Right renal cortex interstitium (tissue), 3 donors: ENCODE measurements at places on chromosomes 5 and 9.
A peak's percentile ranks its signal among the peaks of the same experiment; 100 is the strongest.

DNA sequence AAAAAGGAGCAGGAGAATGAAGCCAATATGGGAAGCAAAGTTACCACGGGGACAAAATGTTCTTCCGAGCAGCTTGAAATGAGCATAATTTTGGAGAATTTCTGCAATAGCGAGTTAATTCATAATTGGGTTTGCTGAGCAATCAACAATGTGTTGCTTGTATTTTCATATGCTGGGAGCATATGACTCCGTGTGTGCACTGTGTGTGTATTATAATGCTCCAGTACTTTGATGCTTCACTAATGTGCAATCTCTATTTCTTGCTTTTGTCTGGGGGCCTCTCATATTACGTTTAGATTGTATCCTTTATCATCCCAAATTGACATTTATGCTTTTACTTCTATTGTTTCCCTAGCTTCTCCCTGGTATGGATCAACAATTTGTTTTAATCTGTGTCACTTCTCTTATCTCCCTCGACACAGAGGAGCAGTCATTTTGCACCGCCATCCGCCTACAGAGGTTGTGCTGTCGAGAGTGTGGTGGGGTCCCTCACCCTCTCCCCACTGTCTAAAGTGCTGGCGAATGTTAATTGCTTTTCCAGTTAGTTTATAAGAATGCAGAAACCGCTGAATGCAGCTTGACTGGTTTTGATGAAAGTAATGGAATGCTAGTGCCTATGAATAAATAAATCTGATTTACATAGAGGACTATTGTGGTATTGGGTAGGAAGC is 372.5 kb upstream of the WWC1 start:
- no peak for DNase-seq

DNA sequence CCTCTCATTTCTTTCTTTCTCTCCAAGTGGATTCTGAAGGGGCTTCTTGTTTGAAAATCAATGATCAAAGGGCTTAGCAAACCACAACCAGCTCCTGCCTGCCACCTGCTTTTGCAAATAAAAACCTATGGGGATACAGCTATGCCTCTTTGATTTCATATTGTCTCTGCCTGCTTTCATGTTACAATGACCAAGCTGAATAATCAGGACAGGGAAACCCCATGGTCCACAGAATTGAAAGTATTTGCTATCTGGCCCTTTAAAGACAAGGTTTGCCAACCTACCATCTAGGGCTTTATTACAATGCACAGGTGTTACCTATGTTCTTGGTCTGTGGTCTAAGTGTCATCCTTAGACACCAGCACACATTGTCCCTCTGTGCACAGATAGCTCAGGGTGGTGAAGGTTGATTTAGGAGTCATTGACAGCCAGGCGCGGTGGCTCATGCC is 28.8 kb upstream of the PLIN2 start:
- DNase-seq: no peak

- no peak for DNase-seq
Measured at GRCh38 chr9:130230631-130231030, 34.9 kb upstream of the HMCN2 start.

- peak; percentile 8 for DNase-seq
Measured at GRCh38 chr5:1931604-1932231, 49.0 kb upstream of the IRX4 start.

- no peak for DNase-seq
Measured at GRCh38 chr9:20551236-20551635, 71.1 kb downstream of the MLLT3 start.

DNA sequence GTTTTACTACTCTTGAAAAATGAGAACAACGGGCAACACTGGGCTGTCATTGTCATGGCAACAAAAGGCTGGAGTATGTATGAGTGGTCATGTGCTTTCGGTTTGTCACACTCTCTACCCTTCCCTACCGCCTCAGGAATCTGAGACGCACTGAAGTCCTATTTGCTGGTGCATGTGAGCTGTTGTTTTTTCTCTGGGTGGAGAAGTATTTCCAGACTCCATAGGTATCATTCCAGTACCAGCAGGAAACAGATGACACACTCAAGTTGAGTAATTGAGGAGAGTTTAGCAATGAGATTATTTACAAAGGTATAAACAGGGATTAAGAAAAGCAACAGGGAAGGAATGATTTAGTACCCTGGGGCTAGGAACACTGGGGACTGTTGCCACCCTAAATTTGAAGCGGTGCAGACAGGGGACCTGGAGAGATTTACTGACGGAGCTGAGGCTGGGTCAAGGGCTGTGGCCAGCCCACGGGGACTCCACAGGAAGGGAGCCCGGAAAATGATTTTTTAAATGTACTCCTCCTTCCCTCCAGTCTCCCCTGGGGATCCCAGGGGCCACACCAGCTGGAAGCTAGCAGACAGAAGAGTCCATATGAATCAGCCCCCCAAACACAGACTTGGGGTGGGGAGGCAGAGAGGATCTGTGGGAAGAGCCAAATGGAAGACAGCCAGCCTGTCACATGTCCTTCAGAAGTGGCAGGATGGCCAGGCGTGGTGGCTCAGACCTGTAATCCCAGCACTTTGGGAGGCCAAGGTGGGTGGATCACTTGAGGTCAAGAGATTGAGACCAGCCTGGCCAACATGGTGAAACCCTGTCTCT is 13.2 kb upstream of the ZBTB43 start:
- no peak for DNase-seq

- no peak for DNase-seq
Measured at GRCh38 chr5:72126796-72127195, 19.5 kb downstream of the MAP1B start.

GRCh38 chr5:998246-999031 is 10.2 kb upstream of the NKD2 start:
- no peak for DNase-seq

DNA sequence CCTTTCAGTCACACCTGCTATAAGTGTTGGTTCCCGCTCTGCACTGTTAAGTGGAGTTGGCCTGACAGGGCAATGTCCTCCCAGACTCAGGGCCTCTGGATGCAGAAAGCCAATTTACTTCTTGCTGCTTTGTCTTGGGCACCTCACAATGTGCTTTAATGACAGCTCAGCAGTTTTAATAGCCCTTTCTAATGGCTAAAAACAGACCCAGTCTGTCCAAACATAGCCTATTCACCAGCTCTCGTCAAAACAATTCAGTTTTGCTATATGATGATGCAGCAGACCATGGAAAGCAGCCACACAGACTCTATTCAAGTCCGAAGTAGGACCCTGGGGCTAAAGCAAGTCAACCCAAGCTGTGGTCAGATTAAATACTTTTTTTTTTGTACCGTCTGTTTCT is 529.1 kb upstream of the SEMA6A start:
- DNase-seq: no peak

DNA sequence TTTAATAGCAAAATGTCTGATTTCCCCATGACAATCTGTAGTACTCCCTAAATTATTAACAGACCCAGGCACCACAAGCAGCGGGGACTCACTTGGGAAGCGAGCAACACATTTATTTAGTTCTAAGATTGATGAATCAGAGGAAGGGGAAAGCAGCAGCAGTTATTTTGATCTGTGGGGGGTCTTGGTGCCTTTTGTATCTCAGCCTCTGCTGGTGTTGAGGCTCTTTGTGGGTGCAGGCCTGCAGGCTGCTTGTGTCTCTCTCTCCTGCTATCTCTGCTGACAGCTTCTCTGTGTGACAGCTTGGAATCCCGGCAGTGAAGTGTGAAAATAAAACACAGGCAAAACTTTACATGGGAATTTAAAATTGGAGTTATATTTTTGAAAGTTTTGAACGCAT is 878.2 kb upstream of the DMAC1 start:
- no peak for DNase-seq

- no peak for DNase-seq
Measured at GRCh38 chr9:110939047-110939446, 99.2 kb downstream of the LPAR1 start.

- peak; percentile 56 for DNase-seq
Measured at GRCh38 chr5:96752341-96753016, 55.3 kb downstream of the ERAP1 start.

DNA sequence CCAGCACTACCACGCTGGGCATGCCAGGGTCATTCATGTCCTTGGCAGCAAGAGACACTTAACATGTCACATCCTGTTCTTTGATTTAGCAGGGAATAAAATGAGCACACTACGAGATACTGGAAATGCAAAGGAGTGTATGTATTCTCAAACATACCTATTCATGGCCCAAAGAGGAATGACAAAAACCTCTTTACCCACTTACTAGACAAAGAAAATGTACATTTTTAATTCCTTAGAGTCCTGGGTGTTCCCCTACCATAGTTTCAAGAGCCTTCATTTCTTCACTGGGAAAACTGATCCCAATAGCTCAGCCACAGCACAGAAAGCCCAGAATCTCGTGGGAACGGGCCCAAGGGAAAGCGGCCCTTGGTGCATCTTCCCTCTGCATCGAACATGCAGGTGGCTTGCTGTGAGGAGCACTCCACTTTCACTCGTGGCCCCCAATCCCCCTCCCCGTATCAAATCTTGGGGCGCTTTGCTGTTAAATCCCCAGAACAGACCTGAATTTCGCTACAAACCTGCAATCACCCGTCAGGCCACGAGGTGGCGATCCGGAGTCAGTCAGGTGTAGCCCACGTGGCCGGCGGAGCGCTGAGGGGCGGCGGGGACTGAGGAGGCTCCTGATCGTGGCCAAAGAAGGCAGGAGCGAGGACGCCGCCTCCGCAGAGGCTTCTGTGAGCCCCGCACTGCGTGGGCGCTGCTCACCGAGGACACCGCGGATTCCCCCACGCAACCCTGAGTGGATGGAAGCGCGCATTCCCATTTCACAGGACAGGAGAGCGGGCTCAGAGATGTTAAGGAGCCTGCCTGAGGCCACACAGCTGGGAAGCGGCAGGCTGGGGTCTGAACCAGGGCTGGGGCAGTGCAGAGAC is 91.4 kb downstream of the LMX1B start:
- no peak for DNase-seq

GRCh38 chr9:123742009-123742767 is 187.7 kb downstream of the DENND1A start:
- peak; percentile 58 for DNase-seq

GRCh38 chr9:14433351-14434157 is 119.6 kb upstream of the NFIB start:
- no peak for DNase-seq

- DNase-seq: no peak
Measured at GRCh38 chr9:12723409-12724028, 30.3 kb downstream of the TYRP1 start.

- DNase-seq: no peak
Measured at GRCh38 chr5:173826086-173826427, 62.1 kb upstream of the CPEB4 start.

GRCh38 chr9:127140842-127141675 is 18.6 kb upstream of the ANGPTL2 start:
- DNase-seq: no peak

DNA sequence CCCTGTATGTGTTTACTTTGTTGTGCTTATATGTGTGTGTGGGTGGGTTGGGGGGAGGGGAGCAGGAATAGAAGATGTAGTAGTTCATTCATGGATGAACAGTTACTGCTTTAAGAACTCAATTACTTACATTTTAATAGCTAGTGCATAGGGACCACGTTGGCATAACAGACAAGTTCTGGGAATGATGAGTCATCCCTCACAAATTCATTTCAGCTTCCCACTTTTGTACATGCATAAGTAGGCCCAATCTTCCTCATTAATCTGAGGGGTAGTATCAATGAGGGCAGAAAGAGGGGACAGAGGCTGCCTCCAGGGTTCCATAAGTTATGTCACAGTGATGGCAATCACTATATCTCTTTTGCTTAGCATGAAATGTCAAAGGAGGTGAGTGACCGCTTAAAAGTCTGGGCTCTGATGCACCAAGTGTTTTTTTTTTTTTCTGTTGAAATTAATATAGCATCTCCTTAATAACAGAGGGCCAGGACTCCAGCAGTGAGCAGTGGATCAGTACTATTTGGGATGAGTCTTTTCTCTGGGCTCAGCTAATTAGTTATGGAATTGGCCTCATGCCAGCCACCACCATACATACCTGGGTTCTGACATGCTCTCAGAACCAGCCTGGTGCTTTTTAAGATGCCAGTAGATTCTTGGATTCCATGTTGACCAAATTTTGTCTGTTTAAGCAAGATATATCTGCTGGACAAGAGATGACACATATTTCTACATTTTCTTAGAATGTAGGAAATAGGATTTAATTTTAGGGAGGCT is 37.1 kb downstream of the PRDM6 start:
- DNase-seq: no peak

DNA sequence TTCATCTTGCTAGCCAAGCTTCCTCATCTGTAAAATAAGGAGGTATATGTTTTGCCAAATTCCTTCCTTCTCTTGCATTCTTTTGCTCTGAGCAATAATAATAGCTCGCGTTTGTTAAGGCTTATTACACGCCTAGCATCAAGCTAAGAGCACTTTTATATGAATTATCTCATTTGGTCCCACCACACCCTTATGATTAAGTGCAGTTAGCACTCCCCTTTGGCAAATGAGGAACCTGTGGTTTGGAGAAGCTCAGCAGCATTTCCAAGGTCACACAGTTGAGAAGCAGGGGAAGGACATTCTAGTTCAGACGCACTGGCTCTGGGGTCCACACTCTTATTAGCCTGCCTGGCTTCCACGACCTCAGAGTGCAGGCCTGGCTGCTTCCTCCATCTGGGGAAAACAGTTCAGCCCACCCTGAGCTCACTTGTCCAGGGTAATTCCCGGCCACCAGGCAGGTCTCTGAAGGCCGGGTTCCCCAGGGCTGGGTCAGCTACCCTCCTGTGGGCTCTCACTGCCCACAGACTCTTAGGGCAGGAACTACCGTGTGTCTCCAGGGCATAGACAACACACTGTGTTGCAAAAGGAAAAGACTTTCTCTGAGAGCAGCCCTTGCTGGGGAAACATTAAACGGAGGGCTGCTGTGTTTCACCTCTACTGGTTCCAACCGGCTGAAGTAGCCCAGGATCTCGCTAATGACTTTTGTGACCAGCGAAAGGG is 9.9 kb upstream of the FBP1 start:
- no peak for DNase-seq

DNA sequence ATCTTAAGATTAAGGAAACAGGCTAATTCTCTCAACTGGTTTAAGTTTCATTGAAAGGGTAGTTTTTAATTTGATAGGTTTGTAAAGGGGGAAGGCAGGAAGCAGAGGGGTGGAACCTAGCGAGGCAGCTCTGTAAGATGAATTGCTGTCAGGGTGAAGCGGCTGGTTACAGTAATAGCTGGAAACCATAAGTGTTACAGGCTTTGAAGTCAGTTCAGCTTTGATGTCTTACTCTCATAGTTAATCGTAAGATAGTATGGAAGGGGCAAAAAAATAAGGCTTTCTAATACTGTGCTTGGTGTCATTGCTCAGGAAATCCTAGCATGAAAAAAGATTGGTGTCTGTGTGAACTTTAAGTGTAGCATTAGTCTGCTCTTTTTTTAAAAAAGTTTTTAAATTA is 20.3 kb downstream of the POU5F2 start:
- no peak for DNase-seq

DNA sequence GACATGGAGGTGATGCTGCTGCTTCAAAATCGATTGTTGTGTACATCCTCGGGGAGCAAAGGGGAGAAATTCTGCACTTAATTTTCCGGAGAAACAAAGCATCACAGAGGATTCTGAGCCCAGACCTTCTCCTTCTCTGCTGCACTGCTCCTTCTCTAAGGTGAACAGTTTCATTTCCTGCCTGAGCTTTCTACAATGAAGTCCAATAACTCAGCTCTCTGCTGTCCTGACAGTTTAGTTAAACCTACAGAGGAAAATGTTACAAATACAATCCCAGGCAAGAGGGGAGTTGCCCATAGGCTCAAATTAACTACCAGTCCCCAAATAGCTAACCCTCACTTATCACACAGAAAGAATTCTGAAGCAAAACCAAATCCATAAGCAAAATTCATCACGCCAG is 206.3 kb downstream of the EFNA5 start:
- no peak for DNase-seq

GRCh38 chr9:14399756-14400657 is 86.1 kb upstream of the NFIB start:
- DNase-seq: no peak

- no peak for DNase-seq
Measured at GRCh38 chr9:101387871-101388506, 3.2 kb upstream of the BAAT start.
